ENCODE measurements at places on chromosomes 16 and 17.

DNA sequence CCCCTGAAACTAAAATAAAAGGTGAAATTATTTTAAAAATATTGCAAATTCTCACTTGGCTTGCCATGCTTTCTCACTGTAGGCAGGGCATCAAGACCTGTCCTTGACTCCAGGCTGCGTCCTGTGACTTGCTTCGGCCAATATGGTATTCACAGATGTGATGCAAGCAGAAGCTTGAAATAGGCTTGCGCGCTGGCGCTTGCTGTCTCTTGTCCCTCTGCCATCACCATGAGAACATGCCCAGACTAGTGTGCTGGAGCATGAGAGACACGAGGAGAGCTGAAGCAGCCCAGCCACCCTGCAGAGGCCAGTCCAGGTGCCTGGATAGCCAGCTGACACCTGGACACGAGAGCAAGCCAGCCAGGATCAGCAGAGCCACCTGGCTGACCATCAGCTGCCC lies 21.8 kb upstream of the ZKSCAN2 start:
- no peak for DNase-seq

GRCh38 chr17:61947367-61948078 lies 19.7 kb upstream of the INTS2 start:
- DNase-seq, result no peak

- peak; percentile 30 for DNase-seq
These were observed 24.1 kb upstream of the CDH5 start for GRCh38 chr16:66342294-66342900.

GRCh38 chr16:57265850-57266530 lies 18.5 kb downstream of the PLLP start:
- no peak for DNase-seq

GRCh38 chr16:17926866-17927399 lies 409.6 kb downstream of the NPIPA8 start:
- DNase-seq, result no peak

GRCh38 chr16:38941-39892 lies 14.2 kb downstream of the POLR3K start:
- DNase-seq, result peak; percentile 27

GRCh38 chr17:74513987-74514631 lies 17.2 kb downstream of the CD300LB start:
- no peak for DNase-seq

DNA sequence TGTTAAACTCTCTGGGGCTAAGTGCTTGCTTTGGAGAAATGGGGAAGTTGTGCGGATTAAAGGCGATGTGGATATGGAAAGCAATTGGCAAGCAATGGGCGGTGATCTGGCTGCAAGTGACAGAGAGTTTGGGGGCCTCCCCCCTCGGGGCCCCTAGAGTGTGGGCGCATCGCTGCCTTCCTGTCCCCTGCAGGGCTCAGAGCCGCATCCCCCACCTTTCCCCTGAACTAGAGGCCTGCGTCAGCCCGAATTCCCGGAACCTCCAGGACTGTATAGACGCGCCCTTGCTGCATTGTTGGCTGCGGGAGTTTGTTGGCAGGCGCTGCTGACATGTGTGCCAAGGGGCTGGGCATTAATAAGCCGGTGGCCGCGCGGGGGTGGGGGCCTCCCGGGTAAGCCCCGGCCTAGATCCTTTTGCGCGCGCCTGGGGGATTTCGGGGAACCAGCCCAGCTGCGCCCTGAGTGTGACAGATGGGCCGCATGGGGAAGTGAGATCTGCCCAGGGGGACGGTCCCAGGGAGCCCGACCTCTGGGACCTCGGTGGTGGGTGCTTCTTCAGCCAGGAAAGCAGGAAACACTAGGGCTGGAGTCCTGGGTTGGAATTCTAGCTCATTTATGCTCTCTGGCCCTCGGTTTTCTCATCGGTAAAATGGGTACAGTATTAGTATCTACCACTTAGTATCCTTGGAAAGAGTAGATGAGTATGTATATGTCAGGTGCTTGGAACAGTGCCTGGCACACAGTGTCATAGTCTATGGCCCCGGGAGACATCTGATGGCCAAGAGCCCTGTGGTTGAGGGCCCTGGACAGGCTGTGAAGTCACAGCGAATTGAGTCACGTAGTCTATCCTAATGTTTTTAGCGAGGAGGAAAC lies 1.0 kb downstream of the EEF2K start:
- peak; percentile 78 for DNase-seq

- DNase-seq, result no peak
These were observed 10.8 kb upstream of the B4GALNT2 start for GRCh38 chr17:49121696-49122292.

GRCh38 chr17:41496803-41497484 lies 7.2 kb upstream of the KRT36 start:
- peak; percentile 49 for DNase-seq

DNA sequence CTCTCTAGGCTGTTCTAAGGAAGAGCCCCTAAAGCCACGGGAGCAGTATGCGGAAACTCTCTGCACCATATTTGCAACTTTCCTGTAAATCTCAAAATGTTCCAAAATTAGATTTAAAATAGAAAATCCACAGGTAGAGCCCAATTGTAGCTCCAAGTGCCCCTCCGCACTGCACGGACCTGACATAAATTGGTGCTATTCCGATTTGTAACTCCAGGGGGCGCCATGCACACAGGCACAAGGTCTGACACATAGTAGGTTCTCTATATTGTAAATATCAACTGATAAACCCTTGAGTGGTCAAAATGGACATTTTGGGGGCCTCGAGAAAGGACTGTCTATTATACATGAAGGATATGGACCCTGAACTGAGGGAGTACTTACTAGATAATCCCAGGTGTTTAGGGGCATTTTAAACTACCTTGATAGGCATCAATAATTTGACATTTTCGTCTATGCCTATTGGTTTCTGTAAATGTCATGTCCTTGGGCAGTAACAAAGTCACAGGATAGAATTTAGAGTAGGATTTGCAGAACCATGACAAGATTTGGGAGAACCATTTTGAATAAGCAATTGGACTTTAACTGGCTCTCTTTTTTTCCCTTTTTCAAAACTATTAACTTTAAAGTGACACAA lies 36.6 kb upstream of the TMEM132E start:
- peak; percentile 33 for DNase-seq

GRCh38 chr16:84482001-84482891 lies 22.2 kb downstream of the MEAK7 start:
- DNase-seq, result no peak

All from stimulated activated CD4-positive, alpha-beta T cell treated with anti-CD3 and anti-CD28 coated beads, Interleukin-4, amount 100 ng/mL, for 1 hour (primary cell).